ENCODE measurements at places on chromosomes 5 and 9.

DNA sequence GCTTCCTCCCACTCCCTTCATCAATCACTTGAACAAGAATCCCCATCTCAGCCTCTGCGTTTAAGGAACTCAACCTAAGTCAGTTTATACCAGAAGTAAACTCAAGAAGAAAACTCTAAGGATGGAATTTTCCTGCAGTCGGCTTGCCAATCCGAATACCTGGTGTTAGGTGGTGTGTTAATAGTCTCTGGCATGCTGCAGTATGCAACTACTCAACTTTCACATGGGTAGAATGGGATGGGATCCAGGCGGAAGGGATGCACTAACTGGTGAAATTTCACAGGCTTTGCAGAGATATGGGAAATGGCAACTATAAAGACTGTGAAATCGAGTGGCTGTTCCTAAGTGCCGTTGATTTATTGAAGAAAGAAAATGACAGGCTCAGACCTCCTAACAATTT lies 560.6 kb downstream of the TLE1 start:
- no peak for DNase-seq
- H3K4me1 ChIP-seq: no peaks in the 10 kb centered on the region
- H3K27ac ChIP-seq: no peak overlapping the region
- no peaks in the 10 kb centered on the region for H3K36me3 ChIP-seq

GRCh38 chr5:50365426-50366251 lies 75.4 kb downstream of the EMB start:
- peak overlapping the region; percentile 5 for H3K27ac ChIP-seq
- H3K4me3 ChIP-seq: no peak overlapping the region
- no peak for DNase-seq
- H3K4me1 ChIP-seq: peaks cover 22% of the 10 kb centered on the region
- no peaks in the 10 kb centered on the region for H3K27me3 ChIP-seq

- no peak overlapping the region for H3K4me3 ChIP-seq
- H3K27me3 ChIP-seq: no peaks in the 10 kb centered on the region
- no peaks in the 10 kb centered on the region for H3K36me3 ChIP-seq
- no peak for DNase-seq
These were observed 171.5 kb downstream of the NXNL2 start for GRCh38 chr9:88706193-88707113.

DNA sequence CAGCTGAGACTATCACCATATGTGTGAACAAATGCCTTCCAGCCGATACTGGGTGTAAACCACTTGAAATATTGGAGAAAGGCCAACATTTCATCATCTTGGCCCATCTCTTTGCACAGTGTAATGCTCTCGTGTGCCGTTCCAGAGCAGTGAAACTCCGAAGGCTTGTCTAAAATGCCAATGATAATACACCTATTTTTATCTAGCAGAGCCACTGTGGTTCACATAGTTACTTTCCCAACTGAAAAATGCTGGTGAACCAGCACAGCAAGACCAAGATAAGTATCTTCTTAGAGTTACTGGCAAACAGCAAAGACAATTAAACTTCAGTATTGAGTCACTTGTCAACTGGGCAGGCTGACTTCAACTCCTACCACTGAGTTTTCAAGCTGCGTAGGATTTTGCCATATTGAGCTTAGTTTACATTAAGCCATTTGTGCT lies 379.9 kb upstream of the ACTBL2 start:
- H3K4me3 ChIP-seq: no peak overlapping the region
- H3K27ac ChIP-seq: no peak overlapping the region
- no peaks in the 10 kb centered on the region for H3K36me3 ChIP-seq
- no peak for DNase-seq

GRCh38 chr5:45037927-45038326 lies 229.2 kb downstream of the MRPS30 start:
- H3K4me3 ChIP-seq: no peak overlapping the region
- DNase-seq: no peak
- H3K27ac ChIP-seq: no peak overlapping the region
- H3K27me3 ChIP-seq: no peaks in the 10 kb centered on the region

DNA sequence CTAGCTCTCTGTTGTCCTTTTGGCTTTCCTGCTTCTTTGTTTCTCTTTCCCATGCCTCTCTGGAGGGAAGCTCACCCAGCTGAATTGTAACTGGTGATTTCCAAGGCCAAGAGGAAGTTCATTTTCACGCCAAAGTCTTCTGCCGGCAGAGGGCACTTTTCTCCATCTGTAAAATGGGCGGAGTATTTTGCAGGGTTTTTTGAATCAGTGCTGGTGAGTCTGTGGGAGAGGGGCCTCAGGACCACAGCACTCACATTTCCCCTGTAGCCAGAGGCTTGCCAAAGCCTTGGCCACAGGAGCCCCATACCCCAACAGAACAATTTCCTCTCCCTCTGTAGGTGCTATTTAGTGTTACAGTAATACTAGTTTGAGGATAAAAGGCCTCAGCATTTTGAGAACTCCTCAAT lies 42.3 kb upstream of the MATR3 start:
- no peaks in the 10 kb centered on the region for H3K27me3 ChIP-seq
- DNase-seq: peak; percentile 30
- no peaks in the 10 kb centered on the region for H3K36me3 ChIP-seq
- no peak overlapping the region for H3K4me3 ChIP-seq

GRCh38 chr5:123215929-123216702 lies 127.1 kb downstream of the PRDM6 start:
- no peaks in the 10 kb centered on the region for H3K27me3 ChIP-seq
- H3K4me3 ChIP-seq: no peak overlapping the region
- no peak for DNase-seq

DNA sequence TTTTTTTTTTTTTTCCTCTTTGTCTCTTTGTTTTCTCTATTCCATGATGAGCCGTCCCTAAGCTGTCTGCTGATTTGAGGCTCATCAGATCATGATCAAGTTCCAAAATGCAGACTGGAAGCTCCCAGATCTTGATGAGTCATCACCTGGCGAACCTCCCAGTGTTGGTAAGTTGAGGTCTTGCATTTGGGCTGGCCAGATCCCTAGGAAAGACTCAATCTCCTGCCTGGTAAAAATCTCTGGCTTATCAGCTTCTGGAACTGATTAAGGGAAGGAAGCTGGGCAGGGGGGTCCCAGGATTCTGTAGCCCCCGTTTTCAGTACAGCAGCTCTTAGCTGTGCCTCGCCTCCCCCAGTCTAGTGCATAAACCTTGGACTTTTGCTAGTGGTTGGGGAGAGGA lies 69.0 kb downstream of the TSPAN17 start:
- no peaks in the 10 kb centered on the region for H3K4me1 ChIP-seq
- no peak overlapping the region for H3K4me3 ChIP-seq
- peaks cover 46% of the 10 kb centered on the region for H3K27me3 ChIP-seq
- H3K27ac ChIP-seq: no peak overlapping the region
- no peaks in the 10 kb centered on the region for H3K36me3 ChIP-seq

GRCh38 chr9:76425677-76426453 lies 31.6 kb upstream of the RFK start:
- H3K36me3 ChIP-seq: no peaks in the 10 kb centered on the region
- DNase-seq: no peak
- no peaks in the 10 kb centered on the region for H3K27me3 ChIP-seq

GRCh38 chr9:34907044-34907443 lies 51.0 kb upstream of the PHF24 start:
- no peaks in the 10 kb centered on the region for H3K36me3 ChIP-seq
- no peak for DNase-seq
- no peaks in the 10 kb centered on the region for H3K4me1 ChIP-seq
- H3K27me3 ChIP-seq: peaks cover 29% of the 10 kb centered on the region
- no peak overlapping the region for H3K4me3 ChIP-seq

GRCh38 chr5:33848554-33848953 lies 43.2 kb downstream of the ADAMTS12 start:
- H3K4me3 ChIP-seq: no peak overlapping the region
- H3K27me3 ChIP-seq: peaks cover 24% of the 10 kb centered on the region
- H3K27ac ChIP-seq: no peak overlapping the region
- H3K36me3 ChIP-seq: no peaks in the 10 kb centered on the region
- DNase-seq: no peak

GRCh38 chr5:59516161-59516560 lies 377.4 kb downstream of the PDE4D start:
- no peak overlapping the region for H3K4me3 ChIP-seq
- no peak overlapping the region for H3K27ac ChIP-seq
- no peaks in the 10 kb centered on the region for H3K4me1 ChIP-seq

DNA sequence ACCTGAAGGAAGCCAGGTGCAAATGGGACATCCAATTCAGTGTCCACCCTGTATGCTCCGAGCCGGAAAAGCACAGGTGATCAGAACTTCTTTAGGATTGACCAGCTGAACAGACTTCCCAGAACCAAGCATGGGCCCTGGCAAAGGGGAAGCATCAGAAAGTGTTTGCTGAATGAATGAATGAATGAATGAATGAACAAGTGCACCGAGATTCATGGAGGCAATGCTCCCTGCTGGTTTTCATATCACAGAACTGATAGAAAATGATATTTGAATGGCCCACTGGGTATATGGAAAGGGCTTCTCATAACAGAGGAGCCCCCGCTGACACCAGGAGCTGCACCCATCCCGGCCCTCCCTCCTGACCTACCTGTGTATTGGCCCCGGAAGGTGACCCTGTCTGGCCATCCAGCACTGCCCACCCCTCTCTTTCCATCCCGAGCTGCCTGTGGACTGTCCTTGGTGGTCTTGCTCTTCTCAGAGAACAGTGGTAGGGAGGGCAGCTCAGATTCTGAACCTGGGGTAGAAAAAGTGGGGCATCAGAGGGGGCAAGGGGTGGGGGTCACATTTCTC lies 15.9 kb downstream of the ORM2 start:
- peak overlapping the region; percentile 38 for H3K27ac ChIP-seq
- H3K27me3 ChIP-seq: no peaks in the 10 kb centered on the region
- no peak for DNase-seq
- peaks cover 62% of the 10 kb centered on the region for H3K36me3 ChIP-seq
- H3K4me1 ChIP-seq: peaks cover 37% of the 10 kb centered on the region
